Stimulated activated CD8-positive, alpha-beta memory T cell treated with anti-CD3 and anti-CD28 coated beads, Interleukin-7, amount 100 ng/mL, for 1 hour (primary cell): ENCODE measurements at places on chromosomes 4 and X.

DNA sequence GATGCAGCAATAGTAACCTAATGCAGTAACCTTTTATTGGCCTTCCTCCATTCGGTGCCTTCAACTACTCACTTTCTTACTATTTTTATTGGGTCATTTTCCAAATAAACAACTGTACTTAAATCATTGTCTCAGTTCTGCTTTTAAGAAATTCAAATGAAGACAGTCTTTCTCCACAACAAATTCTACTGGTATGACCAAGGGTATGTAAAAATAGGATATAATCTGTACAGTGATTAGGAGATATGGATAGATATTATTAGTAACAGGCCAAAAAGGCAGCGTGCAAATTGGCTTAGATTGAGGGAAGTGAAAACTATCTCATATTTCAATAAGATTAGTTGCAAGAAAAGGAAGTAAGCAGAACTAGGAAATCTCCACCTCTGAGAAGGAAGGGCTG is 177.4 kb upstream of the PPP1R2C start:
- no peak for DNase-seq

DNA sequence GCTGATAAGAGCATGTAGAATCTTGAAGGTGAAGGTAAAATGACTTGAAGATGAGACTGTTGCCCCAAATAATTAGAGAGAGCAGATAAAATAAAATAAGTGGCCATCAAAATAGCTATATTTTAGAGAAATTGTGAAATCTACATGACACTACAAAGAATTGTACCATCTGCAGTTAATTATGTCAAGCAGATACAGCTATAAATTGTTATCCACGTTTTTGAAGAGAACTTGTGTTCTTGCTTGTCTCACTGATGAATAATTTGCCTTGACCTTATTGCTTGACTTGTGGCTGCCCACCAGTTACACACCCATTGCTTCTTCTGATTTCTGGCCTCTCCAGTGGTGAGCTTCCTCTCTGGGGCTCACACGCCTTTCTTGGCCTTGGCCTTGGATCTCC is 75.8 kb upstream of the TNIP3 start:
- DNase-seq = no peak

DNA sequence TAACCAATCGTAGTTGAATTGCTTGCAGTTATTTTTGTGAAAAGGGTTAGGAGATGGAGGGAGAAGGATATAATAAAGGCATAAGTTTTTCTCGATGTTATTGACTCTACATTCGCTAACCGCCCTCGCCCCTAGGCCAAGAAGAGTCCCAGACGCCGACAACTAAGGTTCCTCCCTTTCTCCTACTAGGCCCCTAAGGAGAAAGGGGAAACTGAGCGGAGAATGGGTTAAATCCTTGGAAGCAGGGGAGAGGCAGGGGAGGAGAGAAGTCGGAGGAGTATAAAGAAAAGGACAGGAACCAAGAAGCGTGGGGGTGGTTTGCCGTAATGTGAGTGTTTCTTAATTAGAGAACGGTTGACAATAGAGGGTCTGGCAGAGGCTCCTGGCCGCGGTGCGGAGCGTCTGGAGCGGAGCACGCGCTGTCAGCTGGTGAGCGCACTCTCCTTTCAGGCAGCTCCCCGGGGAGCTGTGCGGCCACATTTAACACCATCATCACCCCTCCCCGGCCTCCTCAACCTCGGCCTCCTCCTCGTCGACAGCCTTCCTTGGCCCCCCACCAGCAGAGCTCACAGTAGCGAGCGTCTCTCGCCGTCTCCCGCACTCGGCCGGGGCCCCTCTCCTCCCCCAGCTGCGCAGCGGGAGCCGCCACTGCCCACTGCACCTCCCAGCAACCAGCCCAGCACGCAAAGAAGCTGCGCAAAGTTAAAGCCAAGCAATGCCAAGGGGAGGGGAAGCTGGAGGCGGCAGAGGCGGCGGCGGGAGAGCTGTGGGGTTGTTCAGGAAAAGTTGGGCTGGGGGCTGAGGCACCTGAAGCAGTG is 5.9 kb downstream of the ATOH1 start:
- DNase-seq = no peak

GRCh38 chr4:154254999-154255398 is 236.6 kb downstream of the DCHS2 start:
- DNase-seq = no peak

- DNase-seq = no peak
Measured at GRCh38 chrX:154430916-154431315, 2.4 kb downstream of the ATP6AP1 start.
